ENCODE measurements at places on chromosomes 5 and 9. TPM values are rescaled to one million over a fixed set of nuclear protein-coding genes. Genes with fewer than 3 reads are reported as not detected.
A peak's percentile ranks its signal among the peaks of the same experiment; 100 is the strongest.

The MORN5 gene
- not detected for total RNA-seq

The FBXO10 gene
- 3.2 TPM for total RNA-seq

The SPRY4 gene
- 1.6 TPM for total RNA-seq

- H3K27ac ChIP-seq = no peak overlapping the region
- DNase-seq = no peak
- H3K27me3 ChIP-seq = no peaks in the 10 kb centered on the region
Observed at GRCh38 chr9:100087218-100087617, 11.6 kb downstream of the ERP44 start.

DNA sequence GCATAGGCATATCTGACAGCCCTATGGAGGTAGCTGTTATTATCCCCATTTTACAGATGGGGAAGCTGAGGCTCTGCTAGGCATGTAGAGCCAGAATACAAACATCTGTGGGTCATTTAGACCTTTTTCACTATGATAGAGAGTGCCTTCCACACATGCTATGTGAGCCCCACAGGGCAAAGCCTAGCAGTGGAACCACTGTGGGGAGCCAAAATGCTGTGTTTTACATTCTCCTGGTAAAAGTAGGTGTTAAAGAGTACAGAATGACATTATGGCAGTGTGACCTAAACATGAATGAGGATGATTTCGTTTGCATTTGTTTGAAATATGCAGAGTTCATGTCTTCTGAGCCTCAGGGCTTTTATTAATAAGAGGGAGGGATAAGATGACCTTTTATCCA lies 265.2 kb downstream of the MAST4 start:
- no peaks in the 10 kb centered on the region for H3K36me3 ChIP-seq
- DNase-seq = no peak
- no peak overlapping the region for H3K27ac ChIP-seq
- no peaks in the 10 kb centered on the region for H3K27me3 ChIP-seq
- H3K4me1 ChIP-seq = peaks cover 3% of the 10 kb centered on the region

- peaks cover 3% of the 10 kb centered on the region for H3K4me1 ChIP-seq
- H3K36me3 ChIP-seq = no peaks in the 10 kb centered on the region
- no peak for DNase-seq
- no peak overlapping the region for H3K27ac ChIP-seq
Observed at GRCh38 chr9:126609711-126610388, 3.9 kb upstream of the LMX1B start.

- H3K36me3 ChIP-seq = no peaks in the 10 kb centered on the region
- DNase-seq = no peak
- no peak overlapping the region for H3K4me3 ChIP-seq
- no peaks in the 10 kb centered on the region for H3K27me3 ChIP-seq
- H3K27ac ChIP-seq = no peak overlapping the region
- H3K4me1 ChIP-seq = no peaks in the 10 kb centered on the region
Observed at GRCh38 chr5:115392611-115393010, 96.2 kb upstream of the CCDC112 start.

DNA sequence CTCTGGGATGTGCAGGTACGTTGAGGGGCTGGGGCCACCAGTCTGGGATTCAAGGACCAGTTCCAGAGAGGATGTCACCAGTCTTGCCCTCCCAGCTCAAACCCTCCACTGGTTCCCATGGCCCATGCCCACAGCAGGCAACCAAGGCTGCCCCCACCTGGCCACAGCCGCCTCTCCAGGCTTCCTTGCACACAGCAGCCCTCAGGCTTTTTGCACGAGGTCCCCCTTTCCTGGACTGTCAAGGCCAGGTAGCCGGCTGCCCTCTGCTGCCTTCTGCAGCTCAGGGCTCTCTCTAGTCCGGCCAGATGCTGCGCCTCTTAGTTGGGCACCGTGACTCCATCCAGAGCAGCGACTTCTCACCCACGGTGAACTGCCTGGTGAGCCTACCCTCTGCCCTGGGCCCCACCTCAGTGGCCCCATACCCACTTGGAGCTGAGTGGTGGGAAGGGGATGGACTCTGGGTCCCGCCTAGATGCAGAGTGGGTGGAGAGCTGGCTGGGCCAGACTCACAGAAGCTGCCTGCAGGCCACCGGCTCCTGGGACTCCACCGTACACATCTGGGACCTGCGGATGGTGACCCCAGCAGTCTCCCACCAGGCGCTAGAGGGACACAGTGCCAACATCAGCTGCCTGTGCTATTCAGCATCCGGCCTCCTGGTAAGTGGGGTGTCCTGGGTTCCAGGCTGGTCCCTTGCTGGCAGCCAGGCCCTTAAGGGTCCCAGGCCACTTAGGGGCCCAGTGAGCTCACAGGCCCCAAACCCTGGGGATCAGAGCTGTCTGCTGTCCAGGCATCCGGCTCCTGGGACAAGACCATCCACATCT lies 2.9 kb downstream of the WDR38 start:
- no peak overlapping the region for H3K27ac ChIP-seq
- no peak for DNase-seq
- H3K36me3 ChIP-seq = peaks cover 51% of the 10 kb centered on the region

GRCh38 chr9:21672140-21672539 lies 130.3 kb upstream of the MTAP start:
- no peaks in the 10 kb centered on the region for H3K27me3 ChIP-seq
- no peak for DNase-seq
- H3K4me1 ChIP-seq = no peaks in the 10 kb centered on the region
- H3K36me3 ChIP-seq = no peaks in the 10 kb centered on the region
- no peak overlapping the region for H3K4me3 ChIP-seq

- no peak overlapping the region for H3K27ac ChIP-seq
- no peak overlapping the region for H3K4me3 ChIP-seq
- no peaks in the 10 kb centered on the region for H3K27me3 ChIP-seq
- DNase-seq = no peak
- peaks cover 9% of the 10 kb centered on the region for H3K36me3 ChIP-seq
Observed at GRCh38 chr9:133114886-133115603, 6.0 kb downstream of the RALGDS start.

- H3K4me3 ChIP-seq = no peak overlapping the region
- DNase-seq = peak; percentile 54
- H3K27ac ChIP-seq = peak overlapping the region; percentile 38
- peaks cover 10% of the 10 kb centered on the region for H3K4me1 ChIP-seq
- H3K27me3 ChIP-seq = no peaks in the 10 kb centered on the region
Observed at GRCh38 chr9:136617746-136618579, 44.8 kb upstream of the EGFL7 start.

DNA sequence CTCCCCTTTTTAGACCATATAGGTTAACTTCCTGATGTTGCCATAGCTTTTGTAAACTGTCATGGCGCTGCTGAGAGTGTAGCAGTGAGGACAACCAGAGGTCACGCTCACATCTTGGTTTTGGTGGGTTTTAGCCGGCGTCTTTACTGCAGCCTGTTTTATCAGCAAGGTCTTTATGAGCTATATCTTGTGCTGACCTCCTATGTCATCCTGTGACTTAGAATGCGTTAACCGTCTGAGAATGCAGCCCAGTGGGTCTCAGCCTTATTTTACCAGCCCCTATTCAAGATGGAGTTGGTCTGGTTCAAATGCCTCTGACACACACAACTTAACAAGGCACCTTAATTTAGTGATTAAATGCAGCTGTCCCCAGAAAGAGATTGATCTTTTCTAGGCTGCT lies 23.9 kb upstream of the KDM4C start:
- no peak overlapping the region for H3K4me3 ChIP-seq
- DNase-seq = no peak
- no peaks in the 10 kb centered on the region for H3K27me3 ChIP-seq
- no peaks in the 10 kb centered on the region for H3K36me3 ChIP-seq

GRCh38 chr9:99488131-99489059 lies 266.3 kb downstream of the SEC61B start:
- H3K4me1 ChIP-seq = peaks cover 11% of the 10 kb centered on the region
- no peak overlapping the region for H3K4me3 ChIP-seq
- H3K27ac ChIP-seq = no peak overlapping the region
- H3K36me3 ChIP-seq = no peaks in the 10 kb centered on the region

GRCh38 chr9:117412006-117412715 lies 2.7 kb downstream of the ASTN2 start:
- H3K27me3 ChIP-seq = peaks cover 51% of the 10 kb centered on the region
- no peak overlapping the region for H3K27ac ChIP-seq
- H3K4me1 ChIP-seq = no peaks in the 10 kb centered on the region
- no peak overlapping the region for H3K4me3 ChIP-seq
- no peak for DNase-seq
- no peaks in the 10 kb centered on the region for H3K36me3 ChIP-seq

DNA sequence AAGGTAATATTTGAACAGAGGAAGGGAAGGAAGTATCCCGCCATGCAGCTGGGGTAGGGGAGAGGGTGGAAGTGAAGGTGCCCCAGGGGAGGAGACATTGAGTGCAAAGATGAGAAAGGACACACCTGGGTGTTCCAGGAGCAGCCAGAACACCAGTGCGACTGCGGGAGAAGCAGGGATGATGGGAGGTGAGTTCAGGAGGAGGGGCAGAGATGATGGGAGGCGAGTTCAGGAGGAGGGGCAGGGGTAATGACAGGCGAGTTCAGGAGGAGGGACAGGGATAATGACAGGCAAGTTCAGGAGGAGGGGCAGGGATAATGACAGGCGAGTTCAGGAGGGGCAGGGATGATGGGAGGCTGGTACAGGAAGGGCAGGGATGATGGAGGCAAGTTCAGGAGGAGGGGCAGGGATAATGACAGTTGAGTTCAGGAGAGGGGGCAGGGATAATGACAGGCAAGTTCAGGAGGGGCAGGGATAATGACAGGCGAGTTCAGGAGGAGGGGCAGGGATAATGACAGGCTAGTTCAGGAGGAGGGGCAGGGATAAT lies 17.2 kb upstream of the SPOCK1 start:
- H3K27ac ChIP-seq = no peak overlapping the region
- no peaks in the 10 kb centered on the region for H3K27me3 ChIP-seq
- no peaks in the 10 kb centered on the region for H3K4me1 ChIP-seq
- no peak overlapping the region for H3K4me3 ChIP-seq

DNA sequence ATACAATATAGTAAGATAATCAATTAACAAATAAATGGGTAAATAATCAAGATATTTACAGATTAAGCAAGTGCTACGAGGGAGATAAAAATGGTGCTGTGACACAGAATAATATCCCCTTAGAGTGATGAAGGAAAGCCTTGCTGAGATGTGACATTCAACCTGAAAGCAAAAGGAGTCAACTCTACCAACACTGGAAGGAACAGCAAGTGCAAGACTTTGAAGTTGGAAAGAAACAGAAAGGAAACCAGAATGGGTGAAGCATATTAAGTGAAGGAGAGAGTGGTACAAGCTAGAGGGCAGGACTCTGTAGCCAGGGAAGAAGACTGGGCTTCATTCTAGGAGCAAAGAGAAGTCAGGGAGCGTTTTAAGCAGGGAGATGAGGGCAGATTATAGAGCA lies 12.2 kb upstream of the MEGF9 start:
- no peak overlapping the region for H3K4me3 ChIP-seq
- H3K27me3 ChIP-seq = no peaks in the 10 kb centered on the region
- H3K36me3 ChIP-seq = no peaks in the 10 kb centered on the region
- no peak for DNase-seq
- no peaks in the 10 kb centered on the region for H3K4me1 ChIP-seq

Data from thymus (tissue), 14 donors.